ENCODE measurements at places on chromosomes 6 and 20. TPM values are rescaled to one million over a fixed set of nuclear protein-coding genes. Genes with fewer than 3 reads are reported as not detected.

DNA sequence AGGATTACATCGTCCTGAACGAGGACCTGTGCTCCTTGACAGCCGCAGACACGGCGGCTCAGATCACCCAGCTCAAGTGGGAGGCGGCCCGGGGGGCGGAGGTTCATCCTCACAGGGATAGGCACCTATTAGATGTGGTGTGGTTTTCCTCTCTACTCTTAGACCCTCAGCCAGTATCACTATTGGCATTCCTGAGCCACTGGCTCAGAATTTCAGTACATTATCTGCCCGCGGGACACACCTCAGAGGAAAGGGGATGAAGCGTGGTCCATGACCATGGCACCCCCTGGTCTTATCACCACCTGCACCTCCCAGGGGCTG, 34.6 kb upstream of the HLA-G start:
- H3K27me3 ChIP-seq = no peaks in the 10 kb centered on the region
- H3K36me3 ChIP-seq = no peaks in the 10 kb centered on the region
- DNase-seq = no peak
- no peak overlapping the region for H3K27ac ChIP-seq
- H3K4me1 ChIP-seq = peaks cover 13% of the 10 kb centered on the region
- peak overlapping the region; percentile 72 for H3K4me3 ChIP-seq

GRCh38 chr6:151098166-151098565, 141.6 kb upstream of the AKAP12 start:
- no peak overlapping the region for H3K27ac ChIP-seq
- no peak for DNase-seq
- no peaks in the 10 kb centered on the region for H3K36me3 ChIP-seq
- H3K4me1 ChIP-seq = no peaks in the 10 kb centered on the region
- H3K4me3 ChIP-seq = no peak overlapping the region

GRCh38 chr6:115270953-115271352, 789.7 kb downstream of the FRK start:
- H3K4me1 ChIP-seq = no peaks in the 10 kb centered on the region
- no peak overlapping the region for H3K27ac ChIP-seq
- H3K36me3 ChIP-seq = no peaks in the 10 kb centered on the region
- no peaks in the 10 kb centered on the region for H3K27me3 ChIP-seq

Gene PBOV1
- total RNA-seq = not detected

DNA sequence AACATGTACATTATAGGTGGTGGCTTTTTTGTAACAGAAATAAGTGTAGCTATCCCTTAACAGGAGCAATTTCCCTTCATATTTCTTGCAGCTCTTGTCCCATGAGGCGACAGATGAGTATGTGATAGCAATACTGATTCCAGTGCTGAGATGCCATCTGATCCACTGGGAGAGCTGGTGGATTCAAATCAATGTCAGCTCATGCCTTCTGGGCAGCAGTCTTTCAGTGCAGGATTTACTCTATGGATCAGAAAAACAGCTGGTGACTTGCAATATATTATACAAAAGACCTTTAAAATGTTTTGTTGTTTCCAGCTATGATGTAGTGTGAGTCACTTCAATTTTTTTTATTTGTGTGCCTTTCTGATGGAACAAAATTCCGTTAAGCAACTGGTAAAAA, 259.9 kb upstream of the SASH1 start:
- H3K4me3 ChIP-seq = no peak overlapping the region
- no peaks in the 10 kb centered on the region for H3K4me1 ChIP-seq
- no peak for DNase-seq
- H3K27me3 ChIP-seq = no peaks in the 10 kb centered on the region
- no peak overlapping the region for H3K27ac ChIP-seq

DNA sequence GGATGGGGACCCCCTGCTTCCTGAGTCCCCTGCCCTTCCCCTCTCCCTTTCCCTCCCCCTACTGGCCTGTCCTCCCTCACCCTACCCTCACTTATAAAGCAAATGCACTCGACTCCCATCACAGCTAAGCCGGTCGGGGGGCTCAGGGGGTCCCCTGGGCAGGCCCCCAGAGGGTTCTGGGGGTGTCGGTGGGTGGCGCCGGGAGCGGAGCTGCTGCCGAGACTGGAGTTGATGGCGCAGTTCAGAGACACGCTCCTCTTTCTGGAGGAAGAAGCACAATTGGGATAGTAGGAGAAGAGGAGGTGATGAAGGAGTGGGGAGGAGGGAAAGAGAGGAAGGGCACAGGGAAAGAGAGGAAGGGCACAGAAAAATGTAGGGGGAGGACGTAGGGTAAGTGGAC, 18.5 kb downstream of the OR2H2 start:
- H3K36me3 ChIP-seq = no peaks in the 10 kb centered on the region
- H3K4me3 ChIP-seq = no peak overlapping the region
- no peaks in the 10 kb centered on the region for H3K27me3 ChIP-seq
- no peak overlapping the region for H3K27ac ChIP-seq
- no peak for DNase-seq

Gene SLC22A23
- total RNA-seq = 0.78 TPM

DNA sequence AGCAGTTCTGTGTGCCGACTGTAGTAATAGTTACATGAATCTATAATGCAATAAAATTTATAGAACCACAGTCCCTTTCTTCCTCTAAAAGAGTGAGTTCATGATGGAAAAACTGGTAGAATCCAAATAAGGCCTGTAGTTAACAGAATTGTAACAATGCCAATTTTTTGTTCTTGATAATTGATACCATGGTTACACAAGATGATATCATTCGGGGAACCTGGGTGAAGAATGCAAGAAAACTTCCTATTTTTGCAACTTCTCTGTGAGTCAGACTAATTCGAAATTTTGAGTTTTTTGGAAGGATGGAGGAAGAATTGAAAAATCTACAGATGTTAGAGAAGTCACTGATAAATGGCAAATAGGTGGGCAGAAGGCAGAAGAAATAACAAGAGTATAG, 381.8 kb downstream of the CDKAL1 start:
- H3K27ac ChIP-seq = no peak overlapping the region
- no peaks in the 10 kb centered on the region for H3K4me1 ChIP-seq

Gene ZNF343
- total RNA-seq = 11.3 TPM

Gene SEMG2
- not detected for total RNA-seq

Gene ZBP1
- 2.4 TPM for total RNA-seq

Gene MDN1
- total RNA-seq = 63.3 TPM

DNA sequence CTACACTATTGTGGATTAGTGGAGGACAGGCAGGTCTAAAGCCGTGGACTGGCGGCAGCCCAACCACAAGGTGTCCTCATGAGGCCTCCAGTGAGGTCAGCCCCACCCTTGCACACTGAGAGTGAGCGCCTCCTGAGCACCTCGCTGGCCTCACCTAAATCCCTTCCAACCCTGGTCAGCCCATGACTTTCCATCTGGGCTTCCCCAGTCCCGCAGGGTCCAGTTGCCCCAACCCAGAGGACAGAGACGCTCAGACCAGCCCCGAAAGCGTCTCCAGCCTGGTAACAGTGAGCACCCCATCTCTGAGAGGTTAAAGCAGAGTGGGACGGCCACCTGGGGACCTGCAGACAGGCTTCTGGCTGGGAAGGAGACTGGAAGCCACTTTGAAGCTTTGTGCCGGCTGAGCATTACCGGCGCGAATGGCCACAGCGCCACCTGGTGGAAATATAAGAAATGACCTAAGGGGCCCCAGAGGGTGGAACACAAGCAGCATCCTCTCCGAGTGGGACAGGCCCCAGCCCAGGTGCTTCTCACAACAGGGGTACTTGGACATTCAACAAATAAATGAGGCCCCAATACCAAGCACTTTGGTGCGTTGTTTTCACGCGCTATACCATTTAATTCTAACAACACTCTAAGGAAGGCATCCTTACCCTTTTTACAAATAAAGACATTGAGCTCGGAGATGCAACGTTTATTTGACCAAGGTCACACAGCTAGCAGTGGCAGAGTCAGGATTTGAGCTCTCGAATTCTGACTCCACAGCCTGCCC, 65.7 kb upstream of the TOP1 start:
- H3K27ac ChIP-seq = no peak overlapping the region
- H3K36me3 ChIP-seq = no peaks in the 10 kb centered on the region
- peaks cover 5% of the 10 kb centered on the region for H3K4me1 ChIP-seq
- peak; percentile 63 for DNase-seq
- no peaks in the 10 kb centered on the region for H3K27me3 ChIP-seq

DNA sequence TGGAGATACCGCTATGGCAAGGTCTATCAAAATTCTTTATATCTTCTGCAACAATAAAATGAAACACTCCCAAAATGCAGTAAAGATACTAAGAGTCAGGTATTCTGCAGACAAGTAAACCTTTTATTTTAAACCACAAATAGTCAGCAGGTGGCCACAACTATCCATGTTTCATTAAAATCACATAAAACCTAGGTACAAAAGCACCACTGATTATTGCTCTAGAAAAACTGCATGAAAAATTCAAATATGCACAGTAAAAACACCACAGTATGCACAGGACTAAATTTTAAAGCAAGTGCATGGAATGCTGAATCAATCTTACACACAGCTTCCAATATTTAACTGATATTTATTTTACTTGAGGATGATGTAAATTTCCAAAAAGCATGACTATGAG, 33.3 kb downstream of the HMGN3 start:
- no peak overlapping the region for H3K27ac ChIP-seq
- H3K4me1 ChIP-seq = no peaks in the 10 kb centered on the region
- DNase-seq = no peak
- no peaks in the 10 kb centered on the region for H3K36me3 ChIP-seq
- H3K4me3 ChIP-seq = no peak overlapping the region

Gene LY6G6C
- total RNA-seq = not detected

DNA sequence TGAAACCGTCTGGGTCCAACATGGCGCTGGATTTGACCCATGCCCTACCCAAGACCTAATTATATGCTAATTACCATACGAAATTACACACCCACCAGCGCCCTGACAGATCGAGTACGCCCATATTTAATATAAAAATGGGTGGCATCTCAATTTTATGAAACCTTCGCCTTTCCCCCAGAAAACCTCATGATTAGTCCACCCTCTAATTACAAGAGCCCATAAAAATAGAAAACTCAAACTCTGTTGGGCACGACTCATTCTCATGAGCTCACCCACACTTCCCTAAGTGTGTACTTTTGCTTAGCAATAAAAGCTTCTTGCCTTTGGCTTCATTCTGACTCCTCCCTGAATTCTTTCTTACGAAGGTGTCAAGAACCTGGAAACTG, 136.4 kb downstream of the OR2B2 start:
- no peak overlapping the region for H3K4me3 ChIP-seq
- H3K36me3 ChIP-seq = no peaks in the 10 kb centered on the region

DNA sequence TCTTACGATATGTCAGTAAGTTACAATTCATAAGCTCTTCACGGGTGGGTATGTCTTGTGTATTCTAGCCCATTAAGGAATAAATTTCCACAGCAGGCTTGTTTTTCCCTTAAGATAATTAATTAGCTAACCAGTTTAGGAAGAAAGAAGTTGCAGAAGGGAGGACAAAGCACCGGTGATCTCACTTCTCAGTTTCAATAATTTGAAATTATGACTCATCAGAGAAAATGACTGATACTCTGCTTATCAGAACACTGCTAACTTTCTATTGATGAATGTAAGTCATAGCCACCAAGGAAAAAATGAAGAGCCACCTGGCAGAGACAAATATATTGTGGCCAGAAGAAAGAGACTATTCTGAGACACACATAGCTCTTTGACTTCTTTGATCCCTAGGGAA, 35.0 kb upstream of the ENTPD6 start:
- DNase-seq = no peak
- H3K27me3 ChIP-seq = peaks cover 3% of the 10 kb centered on the region
- no peak overlapping the region for H3K27ac ChIP-seq
- no peaks in the 10 kb centered on the region for H3K4me1 ChIP-seq

Gene CALHM4
- total RNA-seq = not detected

GRCh38 chr20:13717631-13718044, 67.1 kb downstream of the ESF1 start:
- no peaks in the 10 kb centered on the region for H3K27me3 ChIP-seq
- DNase-seq = no peak
- H3K4me3 ChIP-seq = no peak overlapping the region
- peaks cover 10% of the 10 kb centered on the region for H3K36me3 ChIP-seq

Gene RAB23
- total RNA-seq = 4.7 TPM

DNA sequence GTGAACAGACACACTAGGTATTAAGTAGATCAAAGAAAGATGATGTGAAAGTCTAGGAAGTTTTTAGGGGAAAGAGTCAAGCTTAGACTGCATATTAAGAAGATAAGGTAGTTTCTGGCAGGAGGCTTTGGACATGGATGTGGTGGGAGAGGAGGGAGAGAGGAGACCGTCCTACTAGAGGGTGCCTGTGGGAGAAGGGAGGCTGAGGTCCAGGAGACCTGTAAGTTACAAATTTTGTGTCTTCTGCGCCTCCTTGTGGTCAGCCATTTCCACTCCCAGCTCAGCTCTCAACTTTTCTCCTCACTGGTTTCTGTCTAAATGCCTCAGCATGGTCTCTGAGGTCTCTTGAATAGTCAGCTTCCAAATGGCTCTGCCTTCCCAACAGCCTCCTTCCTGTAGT, 193.5 kb downstream of the UNC5CL start:
- H3K27ac ChIP-seq = no peak overlapping the region
- H3K27me3 ChIP-seq = no peaks in the 10 kb centered on the region
- no peak for DNase-seq
- H3K4me1 ChIP-seq = no peaks in the 10 kb centered on the region
- H3K36me3 ChIP-seq = no peaks in the 10 kb centered on the region

DNA sequence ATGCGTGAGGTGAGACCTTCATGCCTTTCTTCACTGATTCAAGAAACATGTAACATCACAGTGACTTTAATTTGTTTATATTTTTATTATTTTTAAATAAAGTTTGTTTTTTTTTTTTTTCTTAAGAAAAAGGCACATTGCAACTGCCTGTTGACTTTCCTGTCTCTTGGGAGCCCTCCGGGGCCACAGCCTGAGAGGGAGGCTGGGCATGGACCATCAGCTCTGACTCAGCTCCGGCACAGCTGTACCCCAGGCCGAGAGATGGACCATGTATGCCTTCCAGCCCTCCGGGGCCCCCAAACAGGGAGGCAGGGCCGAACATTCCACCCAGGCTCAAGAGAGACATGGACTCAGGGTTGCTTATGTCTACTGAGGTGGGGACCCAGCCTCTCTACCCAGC, 99.9 kb downstream of the NFATC2 start:
- H3K4me3 ChIP-seq = no peak overlapping the region
- peaks cover 13% of the 10 kb centered on the region for H3K36me3 ChIP-seq
- no peak for DNase-seq
- peaks cover 22% of the 10 kb centered on the region for H3K4me1 ChIP-seq

Gene ZNF334
- 1.4 TPM for total RNA-seq

- DNase-seq = no peak
- H3K27me3 ChIP-seq = no peaks in the 10 kb centered on the region
- H3K4me3 ChIP-seq = no peak overlapping the region
- no peaks in the 10 kb centered on the region for H3K4me1 ChIP-seq
- H3K36me3 ChIP-seq = no peaks in the 10 kb centered on the region
- no peak overlapping the region for H3K27ac ChIP-seq
These were observed 494.2 kb upstream of the JAG1 start for GRCh38 chr20:11168026-11168425.

Gene NKX2-4
- not detected for total RNA-seq

DNA sequence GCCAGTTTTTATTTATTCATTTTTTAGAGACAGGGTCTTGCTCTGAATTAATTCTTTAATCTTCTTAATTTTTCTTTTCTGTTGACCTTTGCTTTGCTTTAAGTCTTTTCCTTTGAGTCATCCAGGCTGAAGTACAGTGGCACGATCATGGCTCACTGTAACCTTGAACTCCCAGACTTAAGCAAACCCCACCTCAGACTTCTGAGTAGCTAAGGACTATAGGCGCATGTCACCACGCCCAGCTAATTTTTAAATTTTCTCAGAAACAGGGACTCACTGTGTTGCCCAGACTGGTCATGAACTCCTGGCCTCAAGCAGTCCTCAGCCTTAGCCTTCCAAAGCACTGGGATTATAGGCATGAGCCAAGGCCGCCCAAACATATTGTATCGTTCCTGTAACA, 71.3 kb upstream of the GNRH2 start:
- H3K4me3 ChIP-seq = no peak overlapping the region
- no peaks in the 10 kb centered on the region for H3K27me3 ChIP-seq
- no peaks in the 10 kb centered on the region for H3K4me1 ChIP-seq
- H3K36me3 ChIP-seq = peaks cover 3% of the 10 kb centered on the region
- H3K27ac ChIP-seq = no peak overlapping the region
